ENCODE measurements at places on chromosomes 7 and 10.

GRCh38 chr10:47409171-47409865 lies 25.2 kb upstream of the ZNF488 start:
- DNase-seq = no peak

GRCh38 chr10:120600871-120601649 lies 144.0 kb downstream of the PLPP4 start:
- no peak for DNase-seq

DNA sequence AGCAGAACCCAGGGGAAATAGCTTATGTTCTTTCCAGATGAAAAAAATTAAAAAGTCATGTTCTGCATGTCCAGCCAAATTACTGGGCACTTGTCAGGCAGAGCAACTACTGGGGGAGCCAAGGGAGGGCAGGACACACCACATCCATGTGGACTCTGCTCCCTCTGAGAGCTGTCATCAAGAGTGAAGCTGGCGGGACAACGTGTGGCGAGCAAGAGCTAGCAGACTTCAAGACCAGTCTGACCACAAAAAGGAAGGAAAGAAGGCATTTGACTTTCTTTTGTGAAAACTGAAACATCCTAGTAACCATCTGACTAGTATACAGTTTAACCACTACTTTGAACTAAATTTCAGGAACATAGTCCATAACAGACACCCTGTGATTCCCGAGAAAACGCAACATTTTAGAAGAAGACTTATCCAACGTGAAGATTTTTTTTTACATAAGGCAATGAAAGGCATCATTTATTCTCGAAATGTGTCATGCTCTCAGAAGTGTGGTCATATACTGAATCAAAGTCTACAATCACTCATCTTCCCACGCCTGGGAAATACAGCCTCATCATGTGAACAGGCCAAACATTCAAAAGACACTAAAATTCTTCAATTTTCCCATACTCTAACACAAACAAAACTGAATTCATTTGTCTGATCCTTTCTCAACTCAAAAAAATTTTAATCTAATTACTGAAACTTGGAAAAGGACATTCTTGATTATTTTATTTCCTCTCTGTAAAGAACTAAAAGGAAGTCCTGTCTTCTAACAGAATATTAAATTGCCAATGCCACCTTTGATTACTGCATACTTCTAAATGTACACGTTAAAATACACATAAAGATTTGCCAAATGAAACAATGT lies 15.5 kb downstream of the CYTH3 start:
- no peak for DNase-seq

DNA sequence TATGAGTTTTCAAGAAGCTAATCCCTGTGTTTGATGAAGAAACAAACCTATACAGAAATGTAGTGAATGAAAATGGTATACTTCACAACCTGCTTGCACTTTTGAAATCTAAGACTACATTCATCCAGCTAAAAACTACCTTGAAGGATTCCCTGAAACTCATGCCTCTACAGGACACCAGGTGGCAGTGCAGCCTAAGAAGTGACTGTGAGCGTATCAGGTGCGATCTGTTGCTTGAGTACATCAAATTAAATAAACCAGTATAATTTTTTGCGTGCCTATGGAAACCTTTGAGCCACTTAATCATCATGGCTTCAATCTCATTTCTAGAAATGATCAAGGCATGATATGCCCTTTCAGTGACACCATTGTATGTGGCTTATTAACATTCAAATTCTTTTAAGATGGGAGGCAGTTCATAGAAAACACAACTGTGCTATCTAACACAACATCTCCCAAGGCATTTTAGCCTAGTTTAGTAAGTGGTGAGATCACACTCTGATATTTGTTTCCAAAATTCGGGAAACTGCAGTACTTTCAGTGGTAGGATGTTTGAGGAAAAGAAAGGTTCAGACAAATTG lies 57.4 kb downstream of the PPP1R17 start:
- DNase-seq = no peak

- DNase-seq = no peak
These were observed 83.2 kb downstream of the ARMH3 start for GRCh38 chr10:101972761-101973160.

DNA sequence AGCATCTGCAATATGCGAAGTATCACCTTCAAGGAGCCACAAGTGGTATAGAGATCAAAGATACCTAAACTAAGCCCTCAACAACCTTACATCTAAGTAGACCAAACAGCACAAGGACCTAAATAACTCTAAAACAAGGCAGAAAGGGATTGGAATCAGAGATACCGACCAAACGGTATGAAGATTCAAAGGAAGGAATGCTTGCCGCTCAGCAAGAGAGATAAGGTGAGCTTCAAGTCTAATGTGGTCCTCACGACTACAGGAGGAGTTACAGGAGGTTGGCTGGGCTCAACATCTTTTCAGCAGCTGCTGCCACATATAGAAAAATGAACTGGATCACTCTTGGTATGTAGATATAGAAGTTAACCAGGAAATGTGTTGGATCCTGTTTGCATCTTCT lies 11.6 kb downstream of the ABLIM1 start:
- DNase-seq = no peak

GRCh38 chr10:71711052-71711623 lies 8.4 kb downstream of the C10orf105 start:
- DNase-seq = no peak

GRCh38 chr10:89526358-89526757 lies 9.0 kb downstream of the SLC16A12 start:
- DNase-seq = no peak

DNA sequence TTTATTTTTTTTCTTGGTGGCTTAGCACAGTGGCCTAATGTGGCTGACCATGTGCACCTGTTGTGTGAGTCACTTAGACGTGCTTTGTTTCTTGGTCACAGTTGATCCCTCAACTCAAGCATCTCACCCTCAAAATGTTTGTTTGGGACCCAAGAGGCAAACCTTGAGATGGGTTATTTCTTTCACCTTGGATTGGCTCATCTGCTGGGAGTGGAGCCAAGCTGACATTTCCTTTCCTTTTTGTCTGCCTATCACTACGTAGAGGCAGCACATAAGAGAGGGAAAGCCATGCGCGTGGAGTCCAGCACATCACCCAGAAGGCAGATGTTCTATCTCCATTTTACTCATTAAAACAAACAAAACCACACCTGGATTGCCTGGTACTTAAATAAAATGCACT lies 6.4 kb upstream of the PRKCQ start:
- no peak for DNase-seq

GRCh38 chr10:80512031-80512526 lies 25.6 kb upstream of the SH2D4B start:
- DNase-seq = no peak

DNA sequence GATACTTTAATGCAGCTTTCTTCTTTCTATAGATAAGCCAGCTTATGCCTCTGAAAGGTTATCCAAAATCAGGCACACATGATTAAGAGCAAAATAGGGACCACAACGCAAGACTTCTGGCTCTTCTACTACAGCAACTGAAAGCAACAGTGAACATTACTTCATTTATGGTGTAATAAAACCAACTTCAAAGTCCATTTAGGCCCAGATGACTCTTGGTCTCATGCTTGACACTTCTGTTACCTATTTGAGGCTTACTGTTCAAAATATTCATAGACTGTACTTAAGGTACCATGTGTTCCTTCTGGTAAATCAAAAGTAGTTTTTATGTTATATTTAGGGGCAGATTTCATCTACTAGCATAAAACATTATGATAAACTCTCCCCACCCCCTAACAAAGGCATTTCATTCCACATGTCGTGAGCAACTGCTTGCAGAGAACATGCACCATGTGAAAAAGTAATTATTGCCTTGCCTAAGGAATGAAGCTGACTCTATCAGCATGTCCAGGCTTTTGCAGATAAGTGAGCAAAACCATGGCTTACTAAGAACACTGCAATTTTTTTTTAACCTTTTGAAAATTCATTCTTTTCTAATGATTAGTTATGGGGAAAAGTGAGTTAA lies 154.9 kb upstream of the ITGB1 start:
- no peak for DNase-seq

DNA sequence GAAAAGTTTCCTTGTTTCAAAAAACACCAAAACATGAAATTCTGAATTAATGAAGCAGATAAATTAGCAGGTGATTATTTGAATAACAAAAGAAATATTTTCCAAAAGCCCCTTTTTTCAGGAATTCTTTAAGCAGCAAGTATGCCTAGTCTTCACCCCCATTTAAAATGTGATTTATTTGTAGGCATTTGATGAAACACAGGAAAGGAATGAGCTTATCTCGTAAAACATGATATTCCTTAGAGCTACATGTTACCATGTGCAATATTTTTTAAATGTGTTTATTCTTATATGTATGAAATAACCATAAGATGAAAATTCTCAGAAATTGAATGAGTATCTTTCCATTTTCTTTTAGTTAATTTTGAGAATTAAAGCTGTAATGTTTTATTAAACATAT lies 106.1 kb downstream of the CHN2 start:
- no peak for DNase-seq

DNA sequence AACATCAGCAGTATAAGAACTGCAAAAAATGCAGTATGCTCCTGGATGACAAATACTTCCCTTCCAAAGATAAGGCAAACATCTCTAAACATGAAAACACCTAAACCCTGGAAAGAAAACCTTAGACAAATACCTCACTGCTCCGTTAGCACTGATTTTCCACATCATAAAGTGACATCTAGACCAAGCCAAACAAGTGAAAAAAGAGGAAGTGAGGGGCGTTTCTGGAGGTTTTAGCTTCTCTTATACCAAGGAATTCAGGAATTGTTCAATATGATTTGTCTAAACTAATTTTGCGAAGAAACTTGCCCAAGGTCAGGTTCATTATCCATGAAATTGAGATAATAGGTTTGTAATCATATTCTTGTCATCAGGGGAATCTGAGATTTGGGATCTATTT lies 279.7 kb downstream of the ADRA2A start:
- DNase-seq = no peak

GRCh38 chr10:35004651-35005050 lies 85.5 kb downstream of the CUL2 start:
- DNase-seq = no peak

DNA sequence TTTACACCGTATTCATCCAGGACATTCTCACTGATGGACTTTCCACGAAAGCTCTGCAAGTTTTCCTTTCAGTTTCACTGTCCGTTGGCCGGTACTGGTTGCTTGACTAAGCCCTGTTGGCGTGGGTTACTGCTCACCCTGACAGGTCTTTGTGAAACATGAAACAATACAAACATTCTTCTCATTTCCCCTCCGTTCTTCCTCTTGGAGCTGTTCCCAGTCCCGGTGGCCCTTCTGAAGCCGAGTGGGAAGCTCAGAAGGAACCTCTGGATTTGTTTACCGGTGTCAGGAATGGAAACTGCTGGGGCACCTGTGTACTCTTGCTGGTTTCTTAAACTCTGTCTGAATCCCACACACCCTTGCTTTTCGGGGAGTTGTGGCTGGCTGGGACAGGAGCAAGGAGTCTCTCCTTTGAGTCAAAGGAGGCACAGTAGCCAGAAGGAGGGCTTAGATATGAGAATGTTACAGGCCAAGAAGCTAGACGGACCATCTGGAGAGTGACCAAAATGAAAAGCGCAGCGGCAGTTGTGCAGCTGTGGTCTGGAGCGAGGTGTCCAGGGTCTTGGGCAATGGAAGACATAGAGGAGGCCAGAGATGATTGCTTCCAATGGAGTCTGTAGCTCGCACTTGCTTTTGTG lies 45.7 kb downstream of the LYZL2 start:
- DNase-seq = no peak

DNA sequence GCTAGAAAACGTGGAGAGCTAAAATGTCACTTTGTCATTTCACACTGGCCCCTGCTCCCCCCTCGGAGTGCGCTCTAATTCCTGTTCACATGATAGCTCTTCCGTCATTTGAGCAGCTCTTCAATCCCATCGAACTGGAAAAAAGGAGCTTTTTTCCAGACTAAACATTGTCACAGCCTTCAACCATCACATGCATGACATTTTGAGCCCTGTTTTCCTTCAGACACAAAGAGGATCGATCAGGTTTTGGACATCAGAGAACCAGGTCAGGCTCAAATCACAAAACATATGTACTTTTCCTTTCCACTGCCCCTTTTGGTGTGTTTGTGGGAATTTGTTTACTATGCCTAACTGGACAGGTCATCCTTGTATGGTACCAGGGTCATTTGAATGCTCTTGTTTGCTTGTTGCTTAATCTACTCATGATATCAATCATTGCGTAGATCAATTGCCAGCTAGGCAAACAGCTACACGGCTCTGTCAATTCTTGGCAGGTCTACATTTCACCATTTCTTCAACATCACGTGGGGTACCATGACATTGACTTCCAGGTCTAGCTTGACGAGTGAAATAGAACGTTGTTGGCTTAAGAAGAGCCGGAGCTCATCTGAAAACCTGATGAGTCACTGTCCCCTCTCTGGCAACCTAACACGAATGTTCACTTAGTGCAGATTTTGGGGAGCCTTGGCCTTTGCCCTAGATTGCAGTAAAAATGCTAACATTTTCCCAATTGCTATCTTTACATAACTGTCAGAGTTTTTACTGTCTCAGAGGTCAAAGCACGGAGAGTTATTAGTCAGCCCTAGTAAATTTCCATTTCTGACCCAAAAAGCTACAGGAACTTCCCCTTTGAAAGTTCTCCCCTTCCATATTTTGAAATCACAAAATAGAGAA lies 87.3 kb downstream of the LYZL2 start:
- DNase-seq = no peak

DNA sequence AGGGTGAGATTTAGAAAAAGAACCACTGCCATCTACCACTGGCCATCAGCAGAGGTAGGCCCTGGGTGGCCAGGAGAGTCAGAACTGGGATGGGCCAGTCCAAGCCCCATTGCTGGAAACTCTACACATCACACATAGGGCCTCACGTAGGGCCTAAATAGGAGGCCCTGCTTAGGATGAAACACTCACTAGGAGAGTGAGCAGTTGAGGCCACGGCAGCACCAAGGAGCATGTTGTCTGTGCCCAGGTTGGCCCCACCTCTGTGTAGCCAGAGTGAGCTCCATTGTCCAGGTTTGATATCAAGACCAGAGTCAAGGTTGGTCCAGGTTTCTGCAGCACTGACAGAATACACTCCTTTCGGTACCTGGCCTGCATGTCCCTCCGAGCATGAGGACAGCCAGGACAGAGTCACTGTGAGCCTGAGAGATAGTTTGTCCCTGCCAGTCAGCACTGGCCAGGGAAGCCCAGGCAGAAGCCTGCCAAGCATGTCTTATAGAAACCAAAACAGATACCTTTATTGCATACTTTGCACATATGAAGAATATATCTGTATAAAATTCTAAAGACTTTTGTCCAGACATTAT lies 77.9 kb upstream of the CAMK2B start:
- DNase-seq = no peak

DNA sequence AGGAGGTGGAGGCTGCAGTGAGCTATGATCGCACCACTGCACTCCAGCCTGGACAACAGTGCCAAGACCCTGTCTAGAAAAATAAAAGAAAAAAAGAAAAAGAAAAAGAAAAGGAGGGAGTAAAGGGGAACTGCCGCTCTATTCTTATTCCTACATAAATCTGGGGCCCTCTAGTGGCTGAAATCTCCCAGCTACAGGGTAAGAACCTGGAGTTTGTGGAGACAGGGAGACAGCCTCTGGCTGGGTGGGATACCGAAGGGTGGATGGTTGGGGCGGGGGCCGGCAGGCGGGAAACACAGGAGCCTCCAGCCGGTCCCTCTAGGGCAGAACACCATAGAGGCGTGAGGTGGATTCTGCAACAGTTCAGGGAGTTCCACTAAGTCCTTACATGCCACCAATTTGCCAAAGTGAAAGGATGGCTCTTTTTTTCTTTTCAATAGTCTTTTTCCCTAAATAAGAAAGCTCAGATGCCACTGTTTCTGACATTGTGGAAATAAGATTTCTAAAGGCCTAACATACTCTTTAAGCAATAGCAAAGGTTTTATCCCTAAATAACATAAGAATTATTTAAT lies 117.3 kb downstream of the SVIL start:
- DNase-seq = no peak

Data from cortex of kidney (tissue), 1 donor.